ENCODE measurements at places on chromosomes 1 and 21.

DNA sequence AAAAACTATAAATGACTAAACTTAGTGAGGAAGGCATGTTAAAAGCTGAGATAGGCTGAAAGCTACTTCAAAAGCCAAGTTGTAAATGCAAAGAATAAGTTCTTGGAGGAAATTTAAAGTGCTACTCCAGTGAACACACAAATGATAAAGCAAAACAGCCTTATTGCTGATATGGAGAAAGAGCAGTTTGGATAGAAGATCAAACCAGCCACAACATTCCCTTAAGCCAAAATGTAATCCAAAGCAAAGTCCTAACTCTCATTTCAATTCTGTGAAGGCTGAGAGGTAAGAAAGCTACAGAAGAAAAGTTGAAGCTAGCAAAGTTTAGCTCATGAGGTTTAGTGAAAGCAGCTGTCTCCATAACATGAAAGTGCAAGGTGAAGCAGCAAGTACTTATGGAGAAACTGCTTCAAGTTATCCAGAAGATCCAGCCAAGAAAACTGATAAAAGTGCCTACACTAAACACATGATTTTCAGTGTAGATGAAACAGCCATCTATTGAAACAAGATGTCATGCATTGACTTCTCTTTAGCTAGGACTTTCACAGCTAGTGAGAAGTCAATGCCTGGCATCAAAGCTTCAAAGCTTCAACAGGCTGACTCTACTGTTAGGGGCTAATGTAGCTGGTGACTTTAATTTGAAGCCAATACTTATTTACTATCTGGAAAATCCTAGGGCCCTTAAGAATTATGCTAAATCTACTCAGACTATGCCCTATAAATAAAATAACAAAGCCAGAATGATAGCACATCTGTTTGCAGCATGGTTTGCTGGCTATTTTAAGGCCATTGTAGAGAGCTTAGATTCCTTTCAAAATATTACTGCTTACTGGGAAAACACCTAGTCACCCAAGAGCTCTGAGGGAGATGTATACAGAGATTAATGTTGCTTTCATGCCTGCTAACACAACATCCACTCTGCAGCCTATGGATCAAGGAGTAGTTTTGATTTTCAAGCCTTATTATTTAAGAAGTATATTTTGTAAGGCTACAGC, 188.6 kb downstream of the EIF4G3 start:
- DNase-seq: no peak

DNA sequence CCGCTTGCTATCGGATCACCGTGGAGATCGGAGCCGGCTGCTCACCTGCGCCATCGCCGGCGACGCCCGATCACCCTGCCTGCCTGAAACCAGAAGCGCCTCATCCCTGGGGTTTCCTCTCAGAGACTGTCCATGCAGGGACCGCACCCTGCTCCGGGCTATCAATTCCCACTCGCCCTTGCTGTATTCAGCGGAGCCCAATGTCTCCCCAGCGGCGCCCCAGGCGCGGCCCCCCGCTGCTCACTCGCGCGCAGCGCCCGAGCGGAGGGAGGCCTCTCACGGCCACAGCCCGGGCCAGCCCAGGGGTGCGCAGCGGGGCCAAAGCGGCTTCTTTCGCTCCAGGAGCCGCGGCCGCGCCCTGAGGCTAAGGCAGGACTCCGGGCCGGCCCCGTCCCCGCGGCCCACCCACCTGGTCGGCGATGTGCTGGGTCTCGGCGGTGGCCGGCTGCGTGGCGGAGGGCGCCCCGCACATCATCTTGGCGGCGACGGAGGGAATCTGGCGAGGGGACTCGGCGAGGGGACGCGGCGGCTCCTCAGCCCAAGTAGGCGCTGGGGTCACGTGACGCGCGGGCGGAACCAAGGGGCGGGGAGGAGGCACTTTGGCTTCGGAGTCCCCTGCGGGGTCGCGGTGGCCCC, at the start of gene CSTB:
Gene CSTB, minus strand, starts transcription at position 514 of the 636 bp plus-strand sequence. Its CDS starts 39 bp downstream, at position 475.
- no peak for DNase-seq

DNA sequence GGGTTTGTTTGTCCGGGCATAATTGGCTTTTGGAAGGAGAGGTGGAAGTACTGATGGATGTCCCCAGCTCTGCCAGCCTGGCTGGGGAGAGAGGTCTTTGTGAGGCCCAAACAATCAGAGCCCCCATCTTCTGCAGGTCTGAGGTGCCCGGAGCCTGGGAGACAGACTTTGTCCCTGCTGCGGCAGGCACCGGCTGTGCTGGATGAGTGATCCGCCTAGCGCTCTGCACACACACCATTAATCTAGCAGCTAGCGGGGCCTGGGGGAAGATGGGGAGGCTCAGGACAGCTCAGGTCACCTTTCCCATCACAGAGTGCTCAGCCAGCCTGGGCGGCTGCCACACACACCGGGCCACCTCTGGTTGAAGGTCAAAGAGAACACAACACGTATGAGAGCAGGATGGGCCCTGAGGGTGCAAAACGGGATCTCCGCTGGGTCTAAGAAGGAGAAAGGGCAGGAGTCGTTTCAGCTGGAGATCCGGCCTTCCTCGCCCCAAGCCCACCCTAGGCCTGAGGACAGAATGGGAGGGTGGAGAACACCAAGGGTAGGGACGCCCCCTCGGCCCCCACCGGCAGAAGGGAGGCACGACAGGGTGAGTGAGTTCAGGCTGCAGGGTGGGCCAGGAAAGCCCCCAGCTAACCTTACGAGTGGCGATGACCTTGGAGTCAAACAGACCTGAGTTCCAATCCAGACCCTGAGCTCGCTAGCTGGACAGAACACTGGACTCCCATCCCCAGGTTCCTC, 341.8 kb downstream of the NPHP4 start:
- no peak for DNase-seq

- DNase-seq: no peak
These were observed 20.9 kb downstream of the FGGY start for GRCh38 chr1:59317780-59318179.

DNA sequence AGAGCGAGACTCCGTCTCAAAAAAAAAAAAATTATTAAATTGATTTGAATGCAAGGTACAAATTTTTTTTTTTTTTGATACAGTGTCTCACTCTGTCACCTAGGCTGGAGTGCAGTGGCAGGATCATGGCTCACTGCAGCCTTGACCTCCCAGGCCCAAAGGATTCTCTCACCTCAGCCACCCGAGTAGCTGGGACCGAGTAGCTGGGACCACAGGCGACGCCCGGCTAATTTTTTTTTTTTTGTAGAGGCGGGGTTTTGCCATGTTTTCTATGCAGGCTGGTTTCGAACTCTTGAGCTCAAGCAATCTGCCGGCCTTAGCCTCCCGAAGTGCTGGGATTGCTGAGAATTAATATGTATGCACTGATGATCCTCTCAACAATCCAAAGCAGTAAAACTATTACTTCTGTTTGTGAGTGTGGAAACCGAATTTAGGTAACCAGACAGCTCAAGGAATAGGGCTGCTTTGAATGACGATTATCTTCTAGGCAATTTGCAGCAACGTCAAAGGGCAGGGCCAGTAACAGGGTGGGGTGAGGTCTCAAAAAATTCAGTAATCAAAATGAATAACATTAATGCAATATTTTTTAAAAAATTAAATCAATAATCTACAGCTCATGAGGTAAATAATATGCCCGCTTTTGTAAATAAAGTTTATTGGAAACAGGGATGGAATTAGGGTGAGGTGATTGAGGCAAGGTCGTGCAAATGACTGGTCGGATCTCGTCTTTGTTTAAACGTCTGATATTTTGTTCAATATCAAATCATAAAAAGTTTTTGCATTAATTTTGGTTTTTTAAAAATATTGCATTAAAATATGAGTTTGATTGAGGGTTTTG, 1.2 kb downstream of the CLSPN start:
- no peak for DNase-seq

GRCh38 chr1:11649624-11650330, 4.5 kb downstream of the FBXO2 start:
- DNase-seq: no peak

GRCh38 chr1:5796028-5796427, 196.2 kb downstream of the NPHP4 start:
- no peak for DNase-seq

GRCh38 chr1:62435231-62436038, 1.4 kb upstream of the USP1 start:
- DNase-seq: no peak

DNA sequence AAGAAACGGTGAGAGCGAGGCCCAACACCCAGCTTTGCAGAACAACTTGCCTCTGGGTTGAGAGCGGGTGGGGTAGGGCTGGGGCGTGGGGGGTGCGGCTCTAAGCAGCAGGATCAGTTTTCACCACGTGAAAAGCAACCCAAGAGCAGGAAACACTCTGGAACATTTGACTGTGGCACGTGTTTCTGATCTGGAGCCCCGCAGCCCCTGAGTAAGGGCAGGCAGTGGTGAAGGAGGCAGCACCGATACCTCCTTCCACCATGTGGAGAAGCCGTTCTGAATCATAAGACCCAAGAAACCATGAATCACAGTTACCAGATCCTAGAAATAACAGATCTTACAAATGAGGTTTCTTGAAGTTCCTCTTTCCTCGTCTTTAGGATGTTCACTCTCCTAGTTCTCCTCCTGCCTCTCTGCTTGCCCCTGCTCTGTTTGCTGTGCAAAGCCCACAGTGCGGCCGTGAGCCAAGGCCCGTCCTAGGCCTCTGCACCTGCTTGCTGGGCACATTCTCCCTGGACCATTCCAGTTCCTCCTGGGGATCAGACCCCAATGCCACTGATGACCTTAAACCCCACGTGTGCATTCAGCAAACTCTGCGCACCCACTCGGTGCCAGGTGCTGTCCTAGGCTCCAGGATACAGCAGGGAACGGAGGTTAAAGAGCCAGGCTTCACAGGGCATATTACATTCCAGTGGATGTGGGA, 31.9 kb downstream of the SLC1A7 start:
- no peak for DNase-seq

DNA sequence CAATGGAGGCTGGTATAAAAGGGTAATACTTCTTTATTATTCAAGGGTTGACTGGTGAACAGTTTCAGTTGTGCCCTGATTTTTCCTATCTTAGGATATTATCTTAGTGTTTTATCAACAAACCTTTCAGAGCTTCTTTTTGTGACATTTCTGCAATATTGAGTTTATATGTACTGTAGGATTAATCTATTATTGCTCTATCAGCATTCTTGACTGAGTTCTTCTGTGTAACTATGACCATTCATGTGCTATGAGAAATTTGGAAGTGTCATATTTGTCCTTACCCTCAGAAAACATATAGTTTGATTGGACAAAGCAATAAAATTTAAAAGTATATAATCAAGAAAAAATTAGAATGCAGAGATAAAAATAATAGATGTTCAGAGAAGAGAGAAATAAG, 25.5 kb upstream of the MRPS6 start:
- DNase-seq: no peak

- no peak for DNase-seq
These were observed 4.5 kb upstream of the SDC3 start for GRCh38 chr1:30912913-30913652.

- DNase-seq: no peak
These were observed 62.6 kb downstream of the ZBTB18 start for GRCh38 chr1:244113532-244114320.

- DNase-seq: no peak
These were observed 412.4 kb downstream of the DISC1 start for GRCh38 chr1:232038706-232039677.

GRCh38 chr1:25062621-25063255, 132.7 kb upstream of the RUNX3 start:
- DNase-seq: no peak

GRCh38 chr1:65668368-65668767, 124.3 kb upstream of the PDE4B start:
- no peak for DNase-seq

- DNase-seq: no peak
These were observed 11.5 kb upstream of the SLC2A7 start for GRCh38 chr1:9037476-9038337.

GRCh38 chr1:27666791-27667254, 5.2 kb downstream of the IFI6 start:
- DNase-seq: no peak

DNA sequence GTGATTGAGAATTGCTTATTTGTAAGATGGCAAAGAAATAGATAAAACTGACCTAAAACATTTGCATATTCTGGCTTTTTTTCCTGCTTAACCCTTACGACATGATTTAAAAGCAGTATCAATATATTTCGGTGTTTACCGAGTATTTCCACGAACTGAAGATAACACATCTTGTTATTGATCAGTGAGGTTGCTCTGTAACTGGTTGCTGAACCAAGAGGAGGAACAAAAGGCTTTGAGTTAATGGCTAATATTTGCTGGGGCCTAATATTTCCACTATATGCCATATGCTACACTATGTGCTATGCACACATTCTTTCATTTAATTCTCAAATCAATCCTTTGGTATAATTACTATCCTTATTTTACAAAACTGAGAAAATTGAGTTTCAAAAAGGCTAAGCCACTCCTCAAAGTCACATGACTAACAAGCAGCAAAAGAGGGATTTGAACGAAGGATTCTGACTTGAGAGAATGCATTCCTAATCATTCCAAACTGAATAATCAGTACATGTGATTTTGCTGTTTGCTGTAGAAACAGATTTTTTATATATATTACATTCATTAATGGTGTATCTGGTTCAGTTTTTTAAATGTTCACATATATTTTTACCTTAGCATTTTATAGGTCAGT, 346.0 kb downstream of the USP25 start:
- no peak for DNase-seq

DNA sequence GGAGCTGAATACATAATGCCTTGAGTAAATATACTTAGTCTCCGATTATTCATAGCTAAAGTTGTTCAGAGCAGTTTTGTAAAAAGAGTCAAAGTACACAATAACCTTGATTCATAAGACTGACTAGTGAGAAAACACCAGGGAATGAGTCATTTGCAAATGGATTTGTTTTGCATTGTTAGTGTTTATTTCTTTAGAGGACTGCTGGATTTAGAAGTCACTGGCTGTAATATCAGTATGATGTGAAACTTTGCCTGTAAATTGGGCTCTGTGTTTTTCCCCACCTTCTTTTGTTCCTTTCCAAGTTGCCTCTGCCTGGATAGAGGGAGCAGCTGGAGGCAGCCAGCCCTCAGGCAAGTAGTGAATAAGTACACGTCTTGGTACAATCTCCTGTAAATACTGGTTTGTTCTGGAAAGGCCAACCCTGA, 474.7 kb downstream of the NUF2 start:
- DNase-seq: no peak

DNA sequence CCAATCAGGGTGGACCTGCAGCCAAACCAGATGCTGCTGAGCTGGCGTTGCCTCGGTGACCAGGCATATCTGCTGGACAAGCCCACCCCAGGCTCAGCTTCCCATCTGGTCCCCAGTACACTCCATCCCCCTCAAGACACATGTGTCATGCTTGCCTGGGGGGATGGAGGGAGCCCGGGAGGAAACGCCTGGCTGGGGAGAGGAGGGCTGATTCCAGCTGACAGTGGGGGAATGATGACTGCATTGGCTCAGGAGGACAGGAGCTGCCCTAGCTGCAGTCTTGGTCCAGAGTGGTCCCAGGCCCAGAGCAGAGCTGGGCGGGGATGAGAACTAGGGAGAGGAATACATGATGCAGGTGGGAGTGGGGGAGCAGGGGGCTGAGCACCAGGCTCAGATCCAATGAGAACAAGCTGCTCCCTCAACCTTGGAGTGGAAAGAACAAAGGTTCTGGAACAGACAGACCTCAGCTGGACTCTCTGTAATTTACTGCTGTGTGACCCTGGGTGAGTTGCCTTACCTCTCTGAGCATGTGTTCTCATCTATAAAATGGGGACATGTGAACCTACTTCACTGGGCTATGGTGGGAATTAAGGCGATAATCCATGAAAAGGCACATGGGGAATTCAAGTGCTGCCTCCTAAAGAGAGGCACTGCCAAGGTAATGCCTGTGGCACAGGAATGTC, 23.1 kb upstream of the ECE1 start:
- no peak for DNase-seq
